ENCODE measurements at places on chromosomes 16 and 17.

GRCh38 chr17:40437095-40437732, 6.0 kb upstream of the IGFBP4 start:
- no peak for DNase-seq

DNA sequence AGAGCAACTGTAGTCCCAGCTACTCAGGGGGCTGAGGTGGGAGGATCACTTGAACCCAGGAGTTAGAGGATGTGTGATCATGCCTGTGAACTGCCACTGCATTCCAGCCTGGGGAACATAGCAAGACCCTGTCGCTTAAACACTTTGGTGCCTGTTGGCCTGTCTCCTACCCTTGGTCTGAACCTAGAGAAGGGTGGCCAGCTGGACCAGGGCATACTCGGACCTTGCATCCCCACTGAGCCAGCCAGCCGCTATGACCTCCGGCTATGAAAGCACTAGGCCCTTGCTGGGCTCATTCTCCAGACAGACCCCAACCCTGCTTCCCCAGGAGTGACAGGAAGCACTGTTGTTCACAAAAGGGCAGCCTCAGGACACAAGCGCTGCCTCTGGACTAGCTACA, 4.6 kb downstream of the IFT20 start:
- DNase-seq, result no peak

GRCh38 chr17:34990921-34991365, 10.6 kb downstream of the LIG3 start:
- no peak for DNase-seq

GRCh38 chr17:60256174-60256573, 106.4 kb downstream of the CA4 start:
- DNase-seq, result no peak

- no peak for DNase-seq
Measured at GRCh38 chr17:9821921-9822320, at the start of gene GSG1L2. TSS of gene GSG1L2 (minus strand) at chr17:9822079. CDS start at chr17:9822071, 8 bp downstream.

DNA sequence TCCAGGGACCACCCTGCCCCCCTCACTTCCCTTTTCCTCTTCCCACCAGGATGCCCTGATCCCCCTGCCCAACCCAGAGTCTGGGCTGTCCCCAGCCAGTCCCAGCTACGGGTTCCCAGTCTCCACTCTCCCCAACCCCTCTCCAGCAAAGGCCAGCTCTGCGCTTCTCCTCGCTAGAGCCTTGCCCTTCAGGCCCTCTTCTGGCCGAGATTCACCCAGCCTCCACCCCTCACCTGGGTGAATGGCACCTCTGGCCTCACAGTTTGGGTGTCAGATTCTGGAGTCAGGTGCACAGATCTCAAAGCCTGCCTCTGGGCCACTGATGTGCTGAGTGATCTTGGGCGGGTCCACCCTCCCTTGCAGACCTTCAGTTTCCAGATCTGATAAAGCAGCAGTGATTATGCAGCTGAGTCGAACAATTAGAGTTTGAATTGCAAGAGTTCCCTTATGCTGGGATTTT, 185.6 kb upstream of the TNRC6C start:
- DNase-seq, result no peak
